ENCODE measurements at places on chromosomes 2 and 18.

DNA sequence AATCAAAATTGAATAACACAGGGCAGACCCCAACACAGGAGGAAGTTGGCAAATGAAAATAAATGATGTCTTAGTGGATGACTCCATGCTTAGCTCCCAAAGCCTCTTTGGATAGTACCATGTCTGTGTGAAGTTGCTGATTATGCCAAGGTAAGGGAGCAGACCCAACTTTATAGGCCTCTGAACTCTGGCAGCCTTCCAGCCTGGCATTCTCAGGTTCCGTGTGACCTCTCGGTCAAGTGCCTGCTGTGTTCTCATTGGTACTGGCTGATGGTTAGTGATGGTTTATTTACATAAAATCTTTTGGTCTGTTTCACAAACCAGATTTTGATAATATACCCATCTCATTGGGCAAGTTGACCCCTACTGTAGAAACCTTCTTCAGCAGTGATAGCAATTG lies 112.2 kb upstream of the TTC39C start:
- DNase-seq = no peak

DNA sequence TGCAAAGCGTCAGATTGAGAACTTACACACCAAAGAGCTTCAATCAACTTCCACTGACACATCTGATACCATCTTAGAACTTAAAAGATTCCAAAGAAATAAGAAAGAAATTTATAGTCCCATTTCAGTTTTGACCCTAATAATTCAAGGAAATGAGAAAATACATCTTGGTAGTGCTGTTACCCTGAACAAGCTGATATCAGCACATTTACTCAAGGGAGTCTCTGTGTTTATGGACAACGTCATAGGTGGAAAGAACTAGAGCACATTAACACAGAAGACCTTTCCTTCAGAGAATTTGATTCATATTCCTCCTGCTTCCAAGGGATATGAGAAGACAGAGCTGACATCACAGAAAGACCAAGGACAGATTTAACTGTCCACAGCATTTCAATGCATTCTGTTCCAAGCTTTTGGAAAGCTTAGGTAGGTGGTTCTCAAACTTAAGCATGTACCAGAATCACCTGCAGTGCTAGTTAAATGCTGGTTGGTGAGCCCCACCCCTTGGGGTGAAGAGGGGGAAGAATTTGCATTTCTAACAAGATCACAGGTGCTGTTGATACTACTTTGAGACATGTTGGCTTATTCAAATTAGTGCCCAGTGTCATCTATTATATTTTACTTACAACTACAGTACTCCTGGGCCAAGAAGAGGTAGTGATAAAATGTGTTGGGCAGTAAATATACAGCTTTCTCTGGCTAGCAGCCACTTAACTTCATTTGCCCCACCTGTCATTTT lies 59.8 kb downstream of the LDAH start:
- no peak for DNase-seq

DNA sequence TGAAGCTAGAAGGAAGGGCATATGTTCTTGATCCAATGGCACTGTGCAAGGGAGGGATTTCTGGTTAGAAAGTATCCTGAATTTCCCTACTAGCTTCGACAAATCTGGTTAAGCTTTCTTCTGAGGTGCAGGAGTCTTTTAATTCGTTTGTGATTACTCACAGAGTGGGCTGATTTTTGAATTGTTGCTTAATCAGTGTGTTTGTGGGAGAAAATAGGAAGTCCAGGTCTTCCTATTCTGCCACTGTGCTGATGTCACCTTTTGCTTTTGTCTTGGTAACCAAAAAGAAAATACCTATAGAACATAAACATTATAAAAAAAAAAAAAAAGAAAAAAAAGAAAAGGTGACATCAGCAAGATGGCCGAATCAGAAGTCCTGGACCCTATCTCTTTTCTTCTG lies 1008.6 kb downstream of the TSN start:
- DNase-seq = no peak

- DNase-seq = no peak
Observed at GRCh38 chr2:64383016-64383591, 70.9 kb upstream of the LGALSL start.

GRCh38 chr2:232885264-232885961 lies 15.3 kb downstream of the SNORC start:
- no peak for DNase-seq

- DNase-seq = no peak
Observed at GRCh38 chr2:11537951-11538350, 4.1 kb downstream of the GREB1 start.

DNA sequence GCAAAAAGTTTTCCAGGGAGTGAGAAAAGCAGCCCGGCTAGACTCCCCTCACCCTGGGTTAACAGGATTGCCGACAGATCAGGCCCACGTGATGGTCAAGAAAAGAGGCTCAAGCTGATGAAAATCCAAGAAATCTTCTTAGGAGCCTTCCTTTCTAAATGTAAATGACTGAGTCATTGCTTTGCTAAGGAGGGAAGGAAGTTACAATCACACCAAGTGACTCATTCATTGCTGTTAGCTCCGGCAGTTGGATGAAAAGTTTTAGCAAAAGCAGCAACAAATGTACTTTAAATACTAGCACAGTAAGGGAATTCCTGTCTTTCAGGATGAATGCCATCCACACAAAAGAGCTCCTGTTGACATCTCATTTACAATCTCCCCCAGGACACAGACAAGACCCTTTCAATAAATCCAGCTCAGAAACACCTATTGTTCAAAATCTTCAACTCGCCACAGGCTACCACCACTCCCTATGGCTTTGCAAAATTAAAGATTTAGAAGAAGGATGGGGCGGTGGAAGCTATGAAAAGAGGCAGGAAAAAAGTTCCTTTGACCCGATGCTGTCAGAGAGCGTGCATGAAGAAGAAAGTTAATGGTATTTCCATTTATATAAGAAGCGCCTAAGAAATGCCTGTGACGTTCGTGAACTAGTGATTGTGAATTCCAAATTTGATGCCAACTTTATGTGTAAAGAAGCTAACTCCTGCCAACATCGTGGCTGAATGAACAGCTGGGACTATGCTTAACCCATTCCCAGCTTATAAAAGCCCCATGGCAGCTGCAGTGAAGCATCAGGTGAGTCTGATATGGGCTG lies 153.7 kb downstream of the TGIF1 start:
- DNase-seq = no peak

GRCh38 chr2:44838116-44838790 lies 103.2 kb upstream of the SIX3 start:
- no peak for DNase-seq

GRCh38 chr18:21513292-21513691 lies 87.2 kb downstream of the ESCO1 start:
- DNase-seq = no peak

GRCh38 chr2:36565712-36566111 lies 32.3 kb downstream of the FEZ2 start:
- no peak for DNase-seq

DNA sequence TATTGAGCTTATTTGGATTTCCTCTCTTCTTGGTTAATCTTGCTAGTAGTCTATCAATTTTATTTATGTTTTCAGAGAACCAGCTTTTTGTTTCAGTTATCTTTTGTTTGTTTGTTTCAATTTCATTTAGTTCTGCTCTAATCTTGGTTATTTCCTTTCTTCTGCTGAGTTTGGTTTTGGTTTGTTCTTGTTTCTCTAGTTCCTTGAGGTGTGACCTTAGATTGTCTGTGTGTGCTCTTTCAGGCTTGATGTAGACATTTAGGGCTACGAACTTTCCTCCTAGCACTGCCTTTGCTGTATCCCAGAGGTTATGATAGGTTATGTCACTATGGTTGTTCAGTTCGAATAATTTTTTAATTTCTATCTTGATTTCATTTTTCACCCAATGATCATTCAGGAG lies 141.6 kb downstream of the ZNF236 start:
- no peak for DNase-seq

DNA sequence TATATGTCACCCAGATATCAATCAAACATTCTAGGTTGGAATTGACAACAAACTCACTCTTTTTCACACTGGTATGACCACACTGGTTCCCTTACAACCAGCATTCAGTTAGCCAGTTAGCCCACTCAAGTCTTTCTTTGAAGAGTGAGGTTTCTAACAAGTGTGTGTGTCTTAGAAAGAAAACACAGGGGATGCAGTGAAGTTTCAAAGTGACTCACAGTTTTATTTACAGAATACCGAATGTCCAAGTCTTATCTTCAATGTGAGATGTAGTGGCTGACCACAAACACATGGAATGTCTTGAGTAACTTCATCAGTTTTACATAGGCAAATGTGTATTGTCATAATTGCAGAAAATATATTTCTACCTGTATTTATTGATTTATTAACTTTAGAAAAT lies 274.7 kb upstream of the HNMT start:
- DNase-seq = no peak

- no peak for DNase-seq
Observed at GRCh38 chr2:16485251-16485650, 180.4 kb downstream of the CYRIA start.

DNA sequence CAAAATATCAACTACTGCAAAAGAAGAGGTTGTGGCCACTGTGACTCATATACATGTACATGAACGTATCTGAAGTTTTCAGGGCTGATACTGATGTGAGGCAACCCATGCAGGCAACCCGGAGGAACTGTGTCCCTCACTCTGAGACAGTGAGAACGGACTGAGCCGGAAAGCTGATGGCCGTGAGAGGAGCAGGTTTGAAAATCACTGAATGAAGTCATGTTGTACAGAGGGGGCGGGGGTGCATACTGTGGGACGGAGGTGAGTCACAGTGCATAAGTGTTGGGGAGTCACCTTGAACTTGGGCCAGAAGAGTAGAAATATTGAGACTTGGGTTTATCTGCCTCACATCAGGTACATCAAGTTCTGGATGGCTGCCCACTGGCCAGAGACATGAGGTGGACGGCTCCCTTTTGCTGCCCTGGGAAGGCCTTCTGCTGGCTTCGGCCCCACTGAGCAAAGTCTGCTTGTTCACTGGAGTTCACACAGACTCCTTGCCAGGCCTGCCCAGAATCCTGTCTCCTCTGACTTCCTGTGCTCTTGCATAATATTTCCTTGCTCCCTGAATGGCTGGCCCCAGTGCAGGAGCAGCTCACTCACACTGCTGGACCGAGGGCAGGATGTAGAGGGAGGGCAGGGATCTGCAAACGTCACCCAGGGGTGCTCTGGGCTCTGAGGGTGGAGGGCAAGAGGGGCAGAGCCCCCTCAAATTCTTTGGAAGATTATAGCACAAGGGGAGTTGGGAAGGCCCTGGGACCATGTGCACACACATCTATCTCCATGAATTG lies 18.1 kb downstream of the EPAS1 start:
- DNase-seq = no peak
